ENCODE measurements at places on chromosomes 13 and 19.

GRCh38 chr13:50015258-50015657 is at the start of gene KCNRG:
KCNRG (plus strand) TSS chr13:50015444; CDS start chr13:50015494, 50 bp downstream.
- DNase-seq, result no peak

GRCh38 chr13:109547942-109548341 is 238.4 kb downstream of the IRS2 start:
- DNase-seq, result no peak

- no peak for DNase-seq
These were observed 61.4 kb downstream of the MICU2 start for GRCh38 chr13:21542563-21542962.

DNA sequence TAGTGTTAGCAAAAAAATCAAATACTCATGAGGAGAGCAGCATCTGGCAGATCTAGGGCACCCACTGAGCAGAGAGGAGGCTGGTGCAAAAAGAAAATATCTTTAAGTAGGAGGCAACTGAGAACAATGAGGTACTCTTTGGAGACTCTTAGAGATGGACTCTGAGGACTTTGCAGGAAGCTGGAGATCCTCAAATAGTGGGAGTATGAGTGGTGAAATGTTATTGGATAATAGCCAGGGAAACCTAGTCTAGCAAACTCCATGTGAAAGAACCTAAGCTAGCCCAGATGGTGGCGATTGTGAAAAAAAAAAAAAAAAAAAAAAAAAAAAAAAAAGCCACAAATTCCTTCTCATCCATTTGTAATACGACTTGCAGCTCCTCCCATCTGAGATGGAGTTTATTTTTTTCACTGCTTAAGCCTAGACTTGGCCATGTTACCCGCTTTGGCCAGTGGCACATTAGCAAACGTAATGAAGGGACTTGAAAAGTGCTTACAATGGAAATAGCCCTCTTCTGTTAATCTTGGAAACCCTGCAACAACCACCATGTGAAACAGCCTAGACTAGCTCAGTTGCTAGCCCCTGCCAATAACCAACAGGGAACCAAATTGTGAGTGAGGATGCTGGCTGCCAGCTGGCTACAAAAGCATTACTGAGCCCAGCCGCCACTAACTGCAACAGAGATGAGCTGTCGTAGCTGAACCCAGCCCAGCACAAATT is 476.2 kb downstream of the KLF12 start:
- DNase-seq, result no peak

- DNase-seq, result no peak
These were observed at the start of gene EFNA2 for GRCh38 chr19:1285737-1286360. EFNA2 (plus strand) TSS chr19:1285873; CDS start chr19:1286169, 296 bp downstream.

GRCh38 chr13:112060899-112061366 is 6.0 kb upstream of the SOX1 start:
- no peak for DNase-seq

GRCh38 chr19:54207983-54208783 is 7.5 kb downstream of the RPS9 start:
- peak; percentile 20 for DNase-seq

GRCh38 chr13:33174931-33175330 is 110.6 kb downstream of the STARD13 start:
- no peak for DNase-seq

- no peak for DNase-seq
These were observed 5.2 kb downstream of the CADM4 start for GRCh38 chr19:43634506-43634871.

DNA sequence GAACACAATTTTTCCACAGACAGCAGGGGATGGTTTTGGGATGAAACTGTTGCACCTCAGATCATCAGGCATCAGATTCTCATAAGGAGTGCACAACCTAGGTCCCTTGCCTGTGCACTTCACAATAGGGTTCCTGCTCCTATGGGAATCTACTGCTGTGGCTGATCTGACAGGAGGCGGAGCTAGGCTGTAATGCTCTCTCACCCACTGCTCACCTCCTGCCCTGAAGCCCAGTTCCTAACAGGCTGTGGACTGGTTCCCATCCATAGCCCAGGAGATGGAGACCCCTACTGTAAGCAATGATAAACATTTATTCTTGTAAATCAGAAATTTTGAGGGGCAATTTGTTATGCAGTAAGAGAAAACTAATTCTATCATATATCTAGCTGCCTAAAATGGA is 1234.7 kb downstream of the SLITRK1 start:
- DNase-seq, result no peak

GRCh38 chr13:98582947-98583346 is 6.0 kb upstream of the STK24 start:
- peak; percentile 64 for DNase-seq

GRCh38 chr19:1864480-1865171 is 1.2 kb upstream of the KLF16 start:
- peak; percentile 73 for DNase-seq

DNA sequence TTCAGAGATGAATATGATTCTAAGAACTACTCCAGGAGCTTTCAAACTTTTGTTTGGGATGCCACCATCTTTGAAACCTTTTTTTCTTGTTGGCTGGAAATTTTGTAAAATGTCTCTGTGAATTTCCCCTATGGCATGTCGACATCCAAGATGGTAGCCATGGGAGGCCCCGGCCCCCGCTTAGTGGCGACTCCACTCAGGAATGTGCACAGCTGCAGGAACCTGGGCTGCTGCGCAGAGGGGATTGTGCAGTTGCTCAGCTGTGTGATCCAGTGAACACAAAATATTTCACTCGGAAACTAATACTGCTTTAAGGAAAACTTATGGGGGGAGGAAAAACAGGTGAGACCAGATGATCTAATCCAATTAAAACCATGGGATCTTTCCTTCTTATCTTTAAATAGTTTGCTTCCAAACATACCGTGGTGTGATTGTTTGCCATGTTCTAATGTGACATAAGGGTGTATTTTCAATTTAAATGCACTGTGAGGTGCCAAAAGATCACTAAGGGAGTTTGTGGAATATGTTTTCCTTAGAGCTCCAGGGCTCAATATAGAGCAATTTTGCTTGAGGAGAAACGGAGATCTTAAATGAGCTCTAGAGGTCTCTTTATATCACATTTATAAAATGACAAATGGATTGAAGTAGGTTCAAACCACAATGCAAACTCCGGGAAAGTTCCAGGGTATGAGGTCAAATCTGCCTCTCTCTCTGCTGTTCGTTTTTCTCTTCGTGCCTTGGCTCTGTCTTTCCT is 497.7 kb downstream of the FGF9 start:
- no peak for DNase-seq

DNA sequence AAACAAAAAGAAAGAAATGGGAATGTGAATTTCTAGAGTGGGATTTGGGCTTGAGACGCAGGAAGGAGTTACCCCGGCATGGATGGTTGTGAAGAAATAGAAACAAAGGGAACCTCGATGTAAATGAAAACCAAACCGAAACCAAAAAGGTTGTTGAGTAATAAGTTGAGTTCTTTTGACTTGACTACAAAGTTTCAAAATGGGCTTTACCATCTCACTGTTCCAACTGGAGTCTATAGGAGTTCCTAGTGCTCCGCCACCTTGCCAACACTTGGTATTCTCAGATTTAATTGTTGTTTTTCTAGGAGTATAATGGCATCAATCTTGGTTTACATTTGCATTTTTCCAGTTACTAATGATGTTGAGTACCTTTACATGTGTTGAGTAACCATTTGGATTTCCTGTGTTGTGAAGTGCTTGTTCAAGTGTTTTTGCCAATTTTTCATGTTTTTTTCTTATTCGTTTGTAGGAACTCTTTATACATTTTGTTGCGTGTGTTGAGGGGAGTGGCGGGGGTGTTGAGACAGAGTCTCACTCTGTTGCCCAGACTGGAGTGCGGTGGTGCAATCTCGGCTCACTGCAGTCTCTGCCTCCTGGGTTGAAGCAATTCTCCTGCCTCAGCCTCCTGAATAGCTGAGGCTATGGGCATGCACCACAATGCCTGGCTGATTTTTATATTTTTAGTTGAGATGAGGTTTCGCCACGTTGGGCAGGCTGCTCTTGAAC is 9.2 kb downstream of the UBE2S start:
- no peak for DNase-seq

- peak; percentile 79 for DNase-seq
These were observed 187.6 kb upstream of the ARGLU1 start for GRCh38 chr13:106755542-106755941.

DNA sequence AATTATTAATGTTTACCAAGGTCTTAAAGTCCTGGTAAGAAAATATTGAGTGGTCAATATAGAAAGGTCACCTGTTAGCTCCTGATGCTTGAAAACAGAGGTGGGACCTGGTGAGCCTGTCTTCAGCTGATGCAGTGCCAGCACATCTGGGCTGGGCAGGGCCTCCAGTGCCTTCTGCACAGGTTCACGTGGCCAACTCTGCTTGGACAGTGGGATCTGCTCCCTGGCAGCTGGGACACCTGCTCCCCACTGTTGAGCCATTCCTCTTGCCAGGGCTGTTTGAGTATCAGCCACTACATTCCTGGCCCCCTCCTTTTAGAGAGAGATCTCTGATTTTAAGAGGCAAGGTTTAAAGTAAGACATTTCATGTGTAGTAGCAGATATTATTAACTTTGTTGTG is 135.0 kb downstream of the TM9SF2 start:
- DNase-seq, result no peak

DNA sequence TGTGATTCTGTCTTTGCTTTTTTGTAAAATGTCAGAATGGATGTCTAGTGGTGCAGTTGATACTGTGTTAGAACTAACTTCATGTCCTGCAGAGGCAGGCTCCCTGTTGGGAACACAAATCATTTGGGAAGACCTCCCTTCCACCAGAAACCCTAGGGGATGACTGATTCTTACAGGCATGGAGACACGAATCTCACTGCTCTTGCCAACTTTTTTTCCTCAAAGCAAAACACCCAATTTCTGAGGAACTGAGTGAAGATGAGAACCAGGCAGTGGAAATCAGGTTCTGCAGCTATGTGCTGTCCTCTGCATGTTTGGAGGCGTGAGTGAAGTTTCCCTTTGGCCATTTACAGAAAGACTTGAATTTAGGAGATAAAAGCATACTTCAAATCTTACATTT is 87.5 kb upstream of the CSNK1A1L start:
- no peak for DNase-seq

- peak; percentile 13 for DNase-seq
These were observed at the start of gene SYT5 for GRCh38 chr19:55179606-55180484. SYT5 (minus strand) TSS chr19:55180289; CDS start chr19:55179041, 1,248 bp downstream.

- no peak for DNase-seq
These were observed 182.5 kb downstream of the POU4F1 start for GRCh38 chr13:78420814-78421213.

GRCh38 chr13:87667686-87668085 is 3.5 kb upstream of the SLITRK5 start:
- DNase-seq, result no peak

GRCh38 chr13:79470666-79471065 is 10.3 kb upstream of the NDFIP2 start:
- DNase-seq, result no peak

GRCh38 chr19:7562646-7563393 is 27.3 kb downstream of the PNPLA6 start:
- DNase-seq, result peak; percentile 21

DNA sequence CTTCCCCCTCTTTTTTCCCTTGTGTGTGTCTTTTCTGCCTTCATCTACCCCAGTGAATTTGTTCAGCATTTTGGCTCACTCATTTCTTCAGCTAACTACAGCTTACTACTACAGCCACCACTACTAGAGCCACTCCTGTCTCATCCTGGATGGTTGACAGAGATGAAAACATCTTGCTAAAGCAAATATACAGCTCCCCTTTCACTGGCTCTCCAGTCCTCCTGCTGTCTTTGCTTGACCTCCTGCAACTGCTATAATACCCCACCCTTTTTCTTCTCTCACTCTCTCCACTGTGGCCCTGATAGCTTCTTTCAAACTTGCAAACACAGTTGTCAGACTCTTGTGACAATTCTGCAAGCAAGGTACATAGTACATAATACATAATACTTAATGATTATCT is 523.6 kb downstream of the DCT start:
- DNase-seq, result no peak

DNA sequence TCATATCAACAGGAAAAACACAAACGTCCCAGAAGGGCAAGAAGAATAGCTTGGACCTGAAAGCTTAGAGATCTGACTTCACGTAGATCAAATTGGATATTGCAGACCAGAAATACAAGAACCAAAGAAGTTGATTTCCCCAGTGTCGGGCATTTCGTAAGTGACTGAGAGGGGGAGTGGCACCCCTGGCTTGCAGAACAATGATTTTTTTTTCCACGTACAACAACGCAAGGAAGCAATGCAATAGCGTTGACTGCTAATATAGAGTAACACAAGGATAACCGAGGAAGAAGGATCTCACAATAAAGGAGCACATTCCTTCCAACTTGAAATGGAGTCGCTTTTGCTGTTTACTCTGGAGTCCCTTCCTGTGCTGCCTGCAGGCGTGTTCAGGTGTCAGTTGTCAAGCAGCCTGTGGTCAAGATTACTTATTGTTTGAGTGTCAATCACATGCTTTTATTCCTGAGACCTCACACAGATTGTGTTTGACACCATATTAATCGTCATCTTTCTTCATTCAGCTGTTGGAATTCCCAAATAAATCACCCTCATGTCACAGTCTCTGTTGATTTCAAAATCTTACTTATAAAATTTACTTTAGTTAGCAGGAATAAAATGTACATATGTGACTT is 139.4 kb downstream of the FREM2 start:
- no peak for DNase-seq

- DNase-seq, result no peak
These were observed 489 bp downstream of the CCNE1 start for GRCh38 chr19:29812080-29812880.

DNA sequence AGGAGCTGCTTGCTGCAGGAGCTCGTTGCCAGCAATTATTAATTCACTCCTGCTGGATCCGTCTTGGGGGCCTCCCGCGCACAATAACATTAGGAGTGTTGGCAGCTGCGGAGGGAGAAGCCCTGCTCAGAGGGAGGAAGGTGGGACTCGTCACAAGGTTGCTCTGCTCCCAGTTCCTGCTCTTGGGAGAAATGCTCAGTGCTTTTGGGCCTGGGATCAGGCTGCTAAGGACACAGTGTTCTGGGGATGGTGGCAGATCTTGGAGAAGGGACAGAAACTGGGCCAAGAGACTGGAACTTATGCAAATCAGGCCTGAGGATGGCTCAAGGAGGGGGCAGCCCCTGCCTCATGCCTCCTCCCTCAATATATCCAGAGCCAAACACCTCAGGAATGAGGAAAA is 78.9 kb upstream of the OLFM4 start:
- DNase-seq, result peak; percentile 3

- DNase-seq, result no peak
These were observed 114.7 kb downstream of the RAP2A start for GRCh38 chr13:97548711-97549110.

Data from kidney tubule cell (primary cell).